ENCODE measurements at places on chromosomes 7 and 10.
A peak's percentile ranks its signal among the peaks of the same experiment; 100 is the strongest.

- no peak for DNase-seq
Measured at GRCh38 chr7:55572378-55573233, at the start of gene VOPP1. TSS of gene VOPP1 (minus strand) at chr7:55572502. CDS start at chr7:55572324, 178 bp downstream.

- peak; percentile 5 for DNase-seq
Measured at GRCh38 chr10:16292366-16292765, 144.4 kb upstream of the PTER start.

DNA sequence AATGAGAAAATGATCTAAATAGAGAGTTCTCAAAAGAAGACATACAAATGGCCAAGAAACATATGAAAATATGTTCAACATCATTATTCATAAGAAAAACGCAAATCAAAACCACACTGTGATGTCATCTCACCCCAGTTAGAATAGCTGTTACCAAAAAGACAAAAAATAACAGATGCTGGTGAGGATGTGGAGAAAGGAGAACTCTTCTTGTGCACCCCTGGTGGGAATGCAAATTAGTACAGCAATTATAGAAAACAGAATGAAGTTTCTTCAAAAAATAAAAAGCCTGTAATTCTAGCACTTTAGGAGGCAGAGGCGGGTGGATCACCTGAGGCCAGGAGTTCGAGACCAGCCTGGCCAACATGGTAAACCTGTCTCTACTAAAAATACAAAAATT lies 199.3 kb downstream of the PARD3 start:
- no peak for DNase-seq

- DNase-seq, result no peak
Measured at GRCh38 chr7:119046068-119046467, 821.6 kb downstream of the ANKRD7 start.

- DNase-seq, result no peak
Measured at GRCh38 chr10:32471232-32471631, 25.3 kb downstream of the CCDC7 start.

DNA sequence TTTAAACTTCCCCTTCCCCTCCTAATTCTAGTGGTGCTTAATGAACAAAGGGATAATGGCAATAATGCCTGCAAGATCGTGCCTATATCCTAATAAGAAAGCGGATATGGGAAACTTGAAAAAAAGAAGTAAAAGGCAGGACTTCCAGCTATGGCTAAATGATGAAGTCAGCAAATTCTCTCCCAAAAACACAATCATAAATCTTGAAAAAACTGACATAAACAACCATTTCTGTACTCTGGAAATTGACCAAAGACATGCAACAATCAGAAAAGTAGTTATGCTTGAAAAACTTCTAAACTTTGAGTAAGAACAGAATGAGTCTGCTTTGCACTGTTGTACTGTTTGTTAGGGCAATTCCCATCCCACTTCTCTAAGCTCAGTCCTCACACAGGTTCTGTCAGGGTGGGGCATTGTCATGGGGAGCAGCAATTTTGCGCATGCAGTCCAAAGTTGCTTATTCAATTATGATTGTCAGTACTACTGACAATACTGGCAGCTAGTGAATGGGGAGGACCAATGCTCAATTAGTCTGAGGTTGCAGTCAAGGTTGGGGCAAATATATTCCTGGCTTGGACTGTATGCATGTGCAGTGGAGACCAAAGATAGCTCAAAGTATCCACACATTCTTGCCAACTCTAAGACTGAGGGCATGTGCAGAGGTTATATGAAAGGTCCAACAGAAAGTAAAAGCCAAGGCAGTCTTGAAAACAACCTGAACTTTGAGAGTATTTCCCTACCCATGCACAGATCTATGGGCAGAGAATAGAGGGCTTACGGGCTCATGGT lies 34.1 kb upstream of the ARHGAP22 start:
- no peak for DNase-seq

GRCh38 chr10:96683065-96683464 lies 37.2 kb downstream of the PIK3AP1 start:
- no peak for DNase-seq

GRCh38 chr10:86955501-86956194 lies 1.8 kb downstream of the MMRN2 start:
- DNase-seq, result no peak

DNA sequence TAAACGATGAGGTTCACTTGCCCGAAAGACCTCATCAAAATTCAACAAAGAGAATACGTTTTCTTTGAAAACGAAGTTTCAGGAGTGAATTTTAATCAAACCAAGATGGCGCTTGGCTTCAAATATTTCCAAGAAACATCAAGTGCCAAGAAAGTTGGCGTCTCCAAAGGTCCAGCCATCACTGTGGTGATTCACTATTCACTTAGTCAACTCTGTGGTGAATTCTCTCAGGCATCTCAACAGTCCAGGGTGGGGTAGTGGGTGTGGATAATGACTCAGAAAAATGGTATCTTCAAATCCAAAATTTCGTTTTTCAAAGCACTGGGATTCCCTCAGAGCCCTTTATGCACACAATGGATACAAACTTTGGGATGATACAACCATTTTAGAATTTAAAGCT lies 133.1 kb downstream of the SVIL start:
- peak; percentile 77 for DNase-seq

DNA sequence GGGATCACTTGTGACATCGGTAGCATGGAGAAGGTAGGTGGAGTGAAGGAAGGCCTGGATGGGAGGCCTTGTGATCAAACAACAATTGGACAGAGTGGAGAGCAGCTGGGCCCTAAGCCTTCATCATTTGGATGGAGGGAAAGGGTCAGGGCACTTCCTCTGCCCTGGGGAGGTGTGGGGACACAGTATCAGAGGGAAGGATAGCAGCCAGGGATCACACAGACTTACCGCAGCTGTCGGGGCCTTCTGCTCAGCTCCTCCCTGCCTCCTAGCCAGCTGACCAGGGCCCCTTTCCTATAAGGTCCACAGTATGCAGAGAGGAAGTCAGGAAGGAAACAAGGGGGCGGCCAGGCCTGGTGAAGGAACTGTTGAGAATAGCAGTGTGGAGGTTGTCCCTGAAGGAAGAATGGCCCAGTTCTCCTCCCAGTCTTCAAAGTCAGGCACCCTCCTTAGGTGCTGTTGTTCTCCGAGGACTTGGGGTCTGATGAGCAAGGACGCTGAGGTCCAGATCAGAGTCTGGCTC lies 62.1 kb downstream of the ABCC2 start:
- DNase-seq, result no peak

GRCh38 chr7:47327346-47327697 lies 254.6 kb downstream of the TNS3 start:
- no peak for DNase-seq

- no peak for DNase-seq
Measured at GRCh38 chr7:34062826-34063225, 157.5 kb downstream of the BMPER start.

DNA sequence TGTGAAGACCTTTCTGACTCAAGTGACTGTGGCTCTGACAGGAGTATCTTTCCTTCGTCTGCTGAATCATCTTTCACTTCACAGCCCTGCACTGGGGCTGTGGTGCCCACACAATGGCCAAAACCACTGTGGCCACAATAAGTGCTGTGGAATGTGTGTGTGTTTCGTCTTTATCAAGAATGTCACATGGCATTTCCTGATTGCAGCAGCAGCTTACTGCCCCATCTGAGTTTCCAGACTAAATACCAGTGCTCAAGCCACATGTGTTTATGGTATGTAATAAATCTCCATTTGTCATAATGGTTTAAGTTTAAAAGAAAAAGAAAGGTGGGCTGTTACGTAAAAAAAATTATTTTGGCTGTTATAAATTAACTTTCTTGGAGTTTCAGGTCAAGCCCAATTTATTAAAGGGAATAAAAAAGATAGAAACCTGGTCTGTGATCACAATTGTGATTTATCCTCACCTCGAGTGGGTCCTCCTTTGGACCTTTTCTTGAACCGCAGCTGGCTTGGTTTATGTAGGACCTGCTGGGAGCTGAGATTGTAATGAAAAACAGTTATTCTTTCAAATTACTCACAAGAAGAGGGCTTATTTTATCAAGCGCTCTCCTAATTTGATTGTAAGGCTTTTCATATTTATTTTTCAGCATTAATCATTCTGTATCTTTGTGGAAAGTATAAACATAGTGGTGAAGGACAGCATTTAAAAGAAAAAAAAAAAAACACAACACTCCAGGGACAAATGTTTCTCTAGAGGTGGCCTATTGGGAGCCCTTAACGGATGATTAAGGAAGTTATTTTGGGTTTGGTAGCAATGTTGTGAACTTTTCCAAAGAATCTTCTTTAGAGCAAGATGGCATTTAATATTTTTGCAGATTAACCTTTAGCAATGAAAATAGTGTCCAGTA lies 116.2 kb downstream of the LRMDA start:
- peak; percentile 92 for DNase-seq

DNA sequence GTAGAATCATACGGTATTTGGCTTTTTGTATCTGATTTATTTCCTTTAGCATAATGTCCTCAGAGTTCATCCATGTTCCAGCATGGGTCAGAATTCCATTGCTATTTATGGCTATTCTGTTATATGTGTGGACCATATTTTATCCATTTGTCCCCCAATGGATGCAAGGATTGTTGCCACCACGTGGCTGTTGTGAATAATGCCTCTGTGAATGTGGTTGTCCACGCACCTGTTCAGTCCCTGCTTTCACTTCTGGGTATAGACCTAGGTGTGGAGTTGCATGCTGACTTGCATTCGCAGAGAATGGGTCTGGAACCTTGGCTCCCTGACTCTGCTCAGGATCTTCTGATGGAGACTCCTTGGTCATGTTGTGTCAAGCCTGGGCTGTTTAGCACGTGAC lies 199.9 kb downstream of the CAMK1D start:
- DNase-seq, result no peak

GRCh38 chr7:49845626-49846025 lies 72.2 kb downstream of the VWC2 start:
- DNase-seq, result no peak

GRCh38 chr10:118139321-118139720 lies 92.6 kb upstream of the RAB11FIP2 start:
- DNase-seq, result peak; percentile 70

DNA sequence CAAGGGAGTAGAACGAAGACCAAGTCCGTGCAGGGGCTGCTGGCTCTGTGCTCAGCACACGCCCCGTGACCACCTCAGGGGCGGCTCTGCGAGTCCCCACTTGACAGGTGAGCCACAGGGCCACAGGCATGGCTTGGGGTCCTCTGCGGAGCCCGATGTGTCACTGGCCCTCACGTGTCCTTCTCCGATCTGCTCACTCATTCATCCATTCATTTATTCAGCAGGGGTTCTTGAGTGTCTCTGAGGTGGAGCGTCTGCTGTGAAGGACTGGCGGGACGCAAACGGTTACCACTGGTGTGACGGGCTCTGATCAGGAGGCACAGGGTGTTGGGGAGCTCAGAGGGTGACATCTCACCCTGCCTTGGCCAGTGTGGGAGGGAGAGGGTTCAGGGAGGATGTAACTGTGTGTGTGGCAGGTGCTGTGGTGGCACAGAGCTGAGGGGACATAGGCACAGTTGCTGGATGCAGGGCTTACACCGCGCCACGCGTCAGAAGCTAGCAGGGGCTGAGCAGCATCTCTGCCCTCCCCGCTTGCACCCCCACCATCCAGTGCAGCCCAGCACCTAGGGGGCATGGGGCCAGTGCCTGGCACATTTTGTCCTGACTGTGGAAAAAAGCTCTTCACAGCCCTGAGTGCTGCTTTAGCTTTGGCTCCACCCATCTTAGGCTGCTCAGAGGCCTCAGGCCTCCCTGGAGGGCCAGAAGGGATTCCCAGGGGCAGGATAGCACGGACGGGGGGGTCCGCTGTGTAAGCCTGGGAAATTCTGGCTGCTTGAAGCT lies 116.8 kb downstream of the LHPP start:
- DNase-seq, result no peak

DNA sequence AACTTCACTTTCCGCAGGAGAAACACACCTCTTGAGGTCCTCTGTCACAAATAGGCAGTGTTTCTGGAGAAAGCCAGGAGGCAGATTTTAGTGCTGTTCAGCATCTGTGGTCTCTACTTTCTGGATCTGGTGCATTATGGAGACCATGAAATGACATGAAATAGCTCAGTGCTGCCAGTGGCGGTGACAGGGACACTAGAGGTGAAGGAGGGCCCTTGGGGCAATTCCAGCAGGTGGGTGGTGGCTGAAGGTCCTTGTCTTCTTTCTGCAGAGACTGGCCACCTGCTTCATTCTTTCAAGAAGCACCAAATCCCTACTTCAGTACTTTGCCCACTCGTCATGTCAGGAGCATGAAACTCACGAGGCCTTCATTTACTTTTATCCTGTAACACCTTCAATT lies 135.7 kb downstream of the TCF7L2 start:
- DNase-seq, result no peak

DNA sequence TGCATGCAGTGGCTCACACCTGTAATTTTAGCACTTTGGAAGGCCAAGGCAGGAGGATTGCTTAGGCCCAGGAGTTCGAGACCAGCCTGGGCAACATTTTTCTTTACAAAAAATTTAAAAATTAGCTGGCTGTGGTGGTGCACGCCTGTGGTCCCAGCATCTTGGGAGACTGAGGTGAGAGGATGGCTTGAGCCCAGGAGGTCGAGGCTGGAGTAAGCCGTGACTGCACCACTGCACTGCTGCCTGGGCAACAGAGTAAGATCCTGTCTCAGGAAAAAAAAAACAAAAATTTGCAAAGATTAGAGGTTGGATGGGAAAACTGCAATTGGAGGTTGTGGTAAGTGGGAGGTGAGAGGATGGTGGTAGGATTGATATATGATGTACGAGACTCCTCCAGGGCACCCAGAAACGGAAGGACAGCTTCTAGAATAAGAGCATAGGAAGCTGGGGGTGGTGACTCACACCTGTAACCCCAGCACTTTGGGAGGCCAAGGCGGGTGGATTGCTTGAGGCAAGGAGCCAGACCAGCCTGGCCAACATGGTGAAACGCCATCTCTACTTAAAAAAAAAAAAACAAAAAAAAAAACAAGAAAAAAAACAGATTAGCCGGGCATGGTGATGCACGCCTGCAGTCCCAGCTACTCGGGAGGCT lies 19.1 kb upstream of the PARP12 start:
- DNase-seq, result no peak

GRCh38 chr10:73493781-73494180 lies 2.0 kb downstream of the PPP3CB start:
- DNase-seq, result peak; percentile 50

- DNase-seq, result no peak
Measured at GRCh38 chr10:29881336-29881771, 178.0 kb downstream of the JCAD start.

DNA sequence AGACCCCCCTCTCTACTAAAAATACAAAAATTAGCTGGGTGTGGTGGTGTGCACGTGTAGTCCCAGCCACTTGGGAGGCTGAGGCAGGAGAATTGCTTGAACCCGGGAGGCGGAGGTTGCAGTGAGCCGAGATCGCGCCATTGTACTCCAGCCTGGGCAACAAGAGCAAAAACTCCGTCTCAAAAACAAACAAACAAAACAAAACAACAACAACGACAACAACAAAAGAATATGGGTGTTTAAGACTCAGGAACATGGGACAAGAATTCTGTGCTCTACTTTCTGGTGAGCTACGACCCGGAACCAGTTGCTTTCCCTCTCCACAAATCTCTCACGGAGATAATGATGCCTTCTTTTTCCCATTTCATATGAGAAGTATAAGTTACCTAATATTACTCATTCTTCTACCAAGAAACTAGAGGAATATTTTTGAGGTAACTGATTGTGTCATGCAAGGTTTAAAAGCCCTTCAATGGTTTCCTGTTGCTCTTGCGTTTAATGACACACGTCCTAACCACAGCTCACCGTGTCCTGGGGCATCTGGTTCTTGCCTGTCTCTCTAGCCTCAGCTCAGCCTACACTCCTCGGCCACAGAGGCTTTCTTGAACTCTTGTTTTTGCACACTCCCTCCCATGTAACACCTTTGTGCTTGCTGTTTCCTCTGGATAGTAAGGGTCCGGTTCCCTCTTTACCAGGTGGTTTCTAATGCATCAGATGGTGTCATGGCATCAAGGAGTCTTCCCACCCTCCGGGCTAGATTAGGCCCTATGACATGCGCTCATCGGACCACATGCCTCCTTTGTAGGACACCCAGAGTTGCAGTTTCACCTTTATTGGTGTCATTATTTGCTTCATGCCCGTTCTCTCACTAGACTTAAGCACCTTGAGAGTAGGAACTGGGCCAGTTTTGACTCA lies 67.5 kb downstream of the PFKFB3 start:
- peak; percentile 77 for DNase-seq
